ENCODE measurements at places on chromosomes 3 and 15.

DNA sequence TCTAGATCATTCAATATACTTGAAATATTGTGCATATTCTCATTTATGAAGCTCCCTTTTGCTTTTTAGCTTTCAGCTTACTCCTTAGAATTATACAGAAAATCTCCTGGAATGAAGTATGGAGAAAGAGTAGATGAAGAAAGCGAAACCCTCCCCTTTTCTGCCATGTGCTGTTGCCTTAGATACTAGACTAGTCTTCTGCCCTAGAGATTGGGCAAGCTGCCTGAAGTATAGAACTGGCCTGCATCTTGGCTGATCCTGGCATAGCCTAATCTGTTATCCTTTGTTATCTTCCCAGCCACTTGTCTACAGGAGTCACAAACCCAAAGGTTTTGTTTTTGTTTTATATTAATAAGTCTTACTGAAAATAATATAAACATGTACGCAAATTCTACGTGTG, 138.8 kb downstream of the RBPMS2 start:
- DNase-seq = no peak

DNA sequence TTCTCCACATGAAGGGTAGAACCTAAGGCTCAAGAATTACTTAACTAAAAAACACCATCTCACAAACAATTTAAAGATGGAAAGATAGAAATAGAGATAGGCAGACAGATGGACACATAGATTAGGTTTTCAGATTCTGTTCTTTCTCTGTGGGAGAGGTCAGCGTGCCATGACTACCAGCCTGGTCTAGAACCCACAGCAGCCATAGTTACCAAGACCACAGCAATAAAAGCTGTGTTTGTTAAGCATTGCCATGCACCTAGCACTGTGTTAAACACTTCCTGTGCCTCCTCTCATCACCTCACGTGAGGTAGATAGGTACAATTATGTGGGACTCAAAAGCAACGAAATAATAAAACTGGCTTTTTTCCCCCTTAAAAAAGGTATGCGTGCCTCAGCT, 83.1 kb upstream of the TSEN2 start:
- DNase-seq = no peak

- peak; percentile 64 for DNase-seq
Observed at GRCh38 chr15:40894681-40895448, 615 bp downstream of the VPS18 start.

GRCh38 chr15:70044168-70044567, 53.5 kb downstream of the TLE3 start:
- DNase-seq = no peak

- no peak for DNase-seq
Observed at GRCh38 chr15:66661432-66662096, 40.5 kb upstream of the SMAD6 start.

DNA sequence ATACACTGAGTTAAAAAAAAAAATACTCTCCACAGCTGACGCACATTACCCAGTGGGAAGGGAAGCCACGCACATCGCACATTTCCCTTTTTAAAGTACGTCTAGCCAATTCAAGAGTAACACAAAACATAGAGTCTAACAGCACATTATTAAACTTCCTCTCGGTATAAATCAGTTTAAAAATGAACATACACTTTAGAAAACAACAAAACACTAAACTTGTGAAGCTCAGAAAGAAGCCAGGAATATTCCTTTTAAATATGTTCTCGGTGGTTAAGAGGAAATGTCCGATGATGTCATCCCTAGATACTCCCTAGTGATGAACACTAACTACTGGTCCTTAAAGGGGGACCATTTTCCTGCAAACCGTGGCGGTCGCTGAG, 721 bp downstream of the MYEF2 start:
- DNase-seq = peak; percentile 19

DNA sequence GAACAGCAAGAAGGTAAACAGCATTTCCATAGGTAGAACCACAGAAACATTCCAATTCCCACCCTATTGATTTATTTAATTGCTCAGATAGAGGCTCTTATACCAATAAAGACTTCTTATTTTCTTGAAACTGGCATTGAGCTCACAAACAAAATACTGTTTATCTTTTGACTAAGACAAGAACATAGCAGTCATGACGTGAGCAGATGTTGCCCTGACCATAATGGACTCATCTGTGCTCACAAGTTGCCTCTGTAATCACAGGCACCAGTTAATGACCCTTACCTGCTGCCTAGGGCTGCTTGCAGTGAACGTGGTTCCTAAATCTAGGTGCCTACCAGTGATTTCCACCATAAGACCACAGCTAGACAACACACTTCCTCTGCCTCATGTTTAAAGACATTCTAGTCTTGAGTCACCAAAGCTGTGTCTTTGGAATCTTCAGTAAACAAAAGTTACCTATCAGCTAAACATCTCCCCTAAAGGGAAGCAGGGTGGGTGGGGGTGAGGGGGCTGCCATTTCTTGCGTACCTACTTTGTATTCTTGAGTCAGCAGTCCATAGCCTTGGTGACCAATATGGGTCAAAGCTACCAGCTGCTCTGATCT, 2.1 kb downstream of the FYCO1 start:
- peak; percentile 72 for DNase-seq

DNA sequence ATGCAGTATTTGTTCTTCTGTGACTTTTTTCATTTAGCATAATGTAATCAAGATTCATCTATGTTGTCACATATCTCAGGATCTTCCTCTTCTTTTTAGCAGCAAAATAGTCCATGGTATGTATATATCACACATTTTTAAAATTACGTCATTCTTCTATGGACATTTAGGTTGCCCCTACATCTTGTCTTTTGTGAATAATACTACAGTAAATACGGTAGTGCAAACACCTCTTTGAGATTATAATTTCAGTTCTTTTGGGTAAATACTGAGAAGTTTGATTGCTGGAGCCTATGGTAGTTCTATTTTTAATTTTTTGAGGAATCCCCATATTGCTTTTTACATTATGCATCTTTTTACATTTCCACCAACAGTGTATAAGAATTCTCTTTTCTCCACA, 1174.9 kb downstream of the NSUN3 start:
- DNase-seq = no peak

- DNase-seq = peak; percentile 59
Observed at GRCh38 chr3:58052373-58053273, 44.4 kb downstream of the FLNB start.

GRCh38 chr3:114460459-114460858, 166.6 kb downstream of the TIGIT start:
- DNase-seq = no peak

DNA sequence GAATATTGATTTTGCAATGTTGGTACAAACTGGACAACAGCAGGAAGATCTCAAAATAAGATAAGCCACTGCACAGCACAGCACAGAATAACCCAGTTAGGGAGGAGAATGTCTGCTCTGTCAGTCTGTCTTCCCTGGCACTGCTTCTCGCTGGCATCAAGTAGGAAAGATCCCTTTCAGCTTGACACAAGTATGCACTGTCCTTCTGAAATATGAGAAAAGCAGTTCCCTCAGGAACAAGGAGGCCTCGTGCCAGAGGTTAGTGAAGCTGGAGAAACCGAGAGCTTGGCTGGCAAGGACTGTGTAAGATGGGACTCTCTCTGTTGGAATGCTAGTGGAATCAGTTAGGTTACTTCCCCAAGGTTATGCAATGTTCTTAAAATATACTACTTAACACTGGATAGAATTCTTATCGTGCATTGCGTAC, 59.1 kb downstream of the FMN1 start:
- DNase-seq = no peak

DNA sequence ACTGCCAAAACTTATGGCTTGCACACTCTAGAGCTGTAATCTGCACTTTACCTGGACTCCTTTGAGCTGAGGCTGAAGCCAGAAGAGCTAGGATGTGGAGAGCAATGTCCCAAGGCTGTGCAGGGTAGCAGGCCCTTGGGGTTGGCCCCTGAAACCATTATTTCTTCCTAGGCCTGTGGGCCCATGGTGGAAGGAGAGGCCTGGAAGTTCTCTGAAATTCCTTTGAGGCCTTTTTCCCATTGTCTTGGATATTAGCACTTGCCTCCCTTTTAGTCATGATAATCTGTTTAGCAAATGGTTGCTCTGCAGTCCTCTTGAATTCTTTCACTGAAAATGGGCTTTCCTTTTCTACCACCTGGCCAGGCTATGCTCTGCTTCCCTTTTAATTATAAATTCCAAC, 102.0 kb upstream of the SGO1 start:
- no peak for DNase-seq

GRCh38 chr15:41571948-41572347, 12.9 kb downstream of the TYRO3 start:
- no peak for DNase-seq

DNA sequence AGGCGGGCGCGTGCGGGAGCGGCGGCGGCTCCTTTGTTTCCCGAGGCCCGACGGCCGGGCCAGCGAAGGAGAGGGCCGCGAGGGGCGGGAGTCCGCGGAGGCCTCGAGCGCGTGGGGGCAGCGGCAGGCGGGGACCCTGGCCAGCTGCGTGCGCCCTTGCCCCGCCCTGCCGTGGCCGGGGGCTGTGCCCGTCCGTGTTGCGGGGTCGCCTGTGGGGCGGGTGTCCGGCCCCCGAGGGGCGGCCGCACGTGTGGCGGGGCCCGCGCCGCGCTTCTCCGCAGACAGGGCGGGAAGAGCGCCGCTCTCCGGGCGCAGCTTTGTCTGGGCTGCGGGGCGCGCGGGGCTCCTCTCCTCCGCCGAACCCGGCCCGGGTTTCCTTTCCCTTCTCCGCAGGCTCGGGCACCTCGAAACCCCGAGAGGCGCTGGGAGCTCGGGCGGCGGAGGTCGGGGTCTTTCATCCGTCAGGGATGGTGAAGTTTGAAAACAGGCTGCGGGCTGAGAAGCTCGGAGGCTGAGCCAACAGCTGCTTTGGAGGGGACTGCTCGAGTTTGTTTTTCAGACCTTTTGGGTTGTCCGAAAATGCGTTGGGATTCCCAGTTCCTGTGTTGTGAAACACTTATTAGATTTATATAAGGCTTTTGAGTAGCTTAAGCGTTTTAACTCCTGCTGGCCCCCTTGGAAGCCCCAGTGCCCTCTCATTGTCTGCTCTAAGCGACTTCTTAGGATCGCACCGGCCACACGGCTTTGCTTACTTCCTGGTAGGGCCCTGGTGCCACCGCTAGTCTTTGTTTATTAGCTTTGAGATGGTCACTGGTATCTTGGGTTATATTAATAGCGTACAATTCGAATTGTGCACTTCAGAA, 817 bp downstream of the USP3 start:
- DNase-seq = peak; percentile 51

GRCh38 chr15:58842713-58843396, 71.8 kb downstream of the MINDY2 start:
- DNase-seq = no peak

GRCh38 chr3:47617086-47618010, 38.7 kb upstream of the CSPG5 start:
- no peak for DNase-seq

- no peak for DNase-seq
Observed at GRCh38 chr15:58383876-58384275, 47.9 kb upstream of the LIPC start.

- no peak for DNase-seq
Observed at GRCh38 chr3:62503516-62503915, 130.2 kb upstream of the FEZF2 start.

- DNase-seq = no peak
Observed at GRCh38 chr15:94467034-94467433, 235.7 kb downstream of the MCTP2 start.

DNA sequence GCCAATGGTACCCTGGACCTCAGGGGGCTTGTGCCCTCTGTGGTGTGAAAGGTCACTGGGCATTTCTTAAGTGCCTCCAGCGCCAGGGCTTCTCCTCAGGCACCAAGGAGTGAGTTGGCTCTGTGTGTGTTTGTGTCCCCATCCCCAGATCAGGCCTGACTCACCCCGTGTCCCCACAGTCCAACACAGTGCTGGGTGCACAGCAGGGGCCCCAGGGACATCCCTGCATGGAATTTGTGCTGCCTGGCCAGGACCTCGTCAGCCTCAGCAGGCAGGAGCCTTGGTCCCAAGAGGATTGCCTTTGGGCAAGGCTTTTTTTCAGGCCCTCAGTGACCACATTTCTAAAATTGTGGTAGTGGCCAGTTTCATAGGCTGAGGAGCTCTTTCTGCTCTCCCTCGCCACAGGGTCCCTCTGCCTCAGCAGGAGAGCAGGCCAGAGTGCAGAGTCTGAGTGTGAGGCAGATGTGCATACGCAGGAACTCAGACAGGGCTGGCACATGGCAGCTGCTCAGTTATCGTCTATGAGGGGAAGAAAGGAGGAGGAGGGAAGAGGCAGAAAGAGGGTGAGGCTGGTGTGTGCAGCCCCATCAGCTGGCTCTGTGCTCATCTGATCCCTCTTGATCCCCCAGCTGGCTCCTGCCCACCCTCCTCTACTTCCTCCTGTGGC, 215.6 kb downstream of the RPLP1 start:
- DNase-seq = no peak

GRCh38 chr15:71232411-71232810, 117.1 kb downstream of the THSD4 start:
- DNase-seq = no peak

- peak; percentile 0 for DNase-seq
Observed at GRCh38 chr3:1275495-1275894, 182.7 kb downstream of the CNTN6 start.

DNA sequence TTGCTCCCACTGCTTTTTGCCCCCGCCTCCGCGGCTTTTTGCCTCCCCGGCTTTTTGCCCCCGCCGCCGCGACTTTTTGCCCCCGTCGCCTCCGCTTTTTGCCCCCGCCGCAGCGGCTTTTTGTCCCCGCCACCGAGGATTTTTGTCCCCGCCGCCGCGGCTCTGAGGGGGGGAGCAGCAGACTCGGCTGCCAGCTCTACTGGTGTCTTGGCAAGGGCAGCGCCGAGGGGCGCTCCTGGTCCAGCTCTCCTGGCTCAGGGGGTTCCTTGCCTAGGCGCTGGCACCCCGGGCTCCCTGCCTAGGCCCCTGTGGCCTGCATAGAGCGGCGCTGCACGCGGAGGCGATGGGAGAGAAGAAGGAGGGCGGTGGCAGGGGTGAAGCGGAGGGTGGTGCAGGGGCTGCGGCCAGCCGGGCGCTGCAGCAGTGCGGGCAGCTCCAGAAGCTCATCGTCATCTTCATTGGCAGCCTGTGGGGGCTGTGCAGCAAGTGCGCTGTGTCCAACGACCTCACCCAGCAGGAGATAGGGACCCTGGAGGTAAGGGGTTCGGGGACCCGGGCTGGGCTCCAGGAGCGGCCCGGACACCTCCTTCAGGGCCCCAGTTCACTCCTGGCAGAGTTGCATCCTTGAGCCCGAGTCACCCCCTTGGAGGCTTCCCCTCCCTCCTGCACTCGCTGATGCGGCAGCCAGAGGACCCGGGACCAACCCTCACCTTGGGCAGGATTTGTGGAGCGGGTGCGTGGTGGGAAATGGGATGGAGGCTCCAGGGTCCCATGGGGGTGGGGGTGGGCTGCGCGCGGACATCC, 642.4 kb downstream of the GOLGA6L6 start:
- DNase-seq = no peak

- DNase-seq = no peak
Observed at GRCh38 chr3:12349895-12350811, 61.3 kb downstream of the PPARG start.

GRCh38 chr3:23698652-23699313, 107.0 kb upstream of the UBE2E1 start:
- no peak for DNase-seq

All from activated CD4-positive, alpha-beta T cell treated with anti-CD3 and anti-CD28 coated beads, Interleukin-2, Interleukin-4, amounts not matched to agents 100 ng/mL and 50 ng/mL, durations not matched to agents 16 hours and 8 hours (primary cell).